SJSA1 (cell line): ENCODE measurements at places on chromosomes 1 and 21. TPM values are rescaled to one million over a fixed set of nuclear protein-coding genes. Genes with fewer than 3 reads are reported as not detected.

Gene CCDC181
- 0.16 and 0.72 TPM in 2 replicates for total RNA-seq

Gene NOTCH2
- 77.2 and 103 TPM in 2 replicates for total RNA-seq

Gene GRIK1
- total RNA-seq = not detected in 2 replicates

Gene CCDC27
- total RNA-seq = not detected in 2 replicates

Gene FYB2
- total RNA-seq = 0.58 TPM in 1 of 2 replicates, not detected in the other

Gene WNT3A
- total RNA-seq = not detected in 2 replicates

Gene IPP
- 11.9 and 13.0 TPM in 2 replicates for total RNA-seq

Gene CELA2B
- total RNA-seq = not detected in 2 replicates

Gene PROK1
- not detected in 2 replicates for total RNA-seq

Gene SPATA45
- not detected in 2 replicates for total RNA-seq
